ENCODE measurements at places on chromosomes 16 and 17.
A peak's percentile ranks its signal among the peaks of the same experiment; 100 is the strongest.

DNA sequence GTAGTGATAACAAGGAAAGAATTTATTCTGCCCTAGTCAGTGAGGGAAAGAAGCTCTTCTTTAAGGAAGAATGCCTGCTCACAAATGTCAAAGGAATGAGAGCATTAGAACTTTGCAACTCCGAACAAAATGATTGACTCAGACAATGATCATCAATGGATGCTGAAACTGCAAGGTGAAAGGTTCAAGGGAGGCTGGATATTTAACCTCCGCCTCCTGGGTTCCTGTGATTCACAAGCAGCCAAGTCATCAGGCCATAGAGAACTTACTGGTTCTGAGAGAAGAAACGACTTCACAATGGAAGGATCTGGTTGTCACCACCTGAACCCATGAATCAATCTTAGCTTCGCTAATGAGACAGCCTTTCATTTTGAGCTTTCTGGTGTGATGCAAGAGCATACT is 16.0 kb upstream of the SCNN1B start:
- DNase-seq, result peak; percentile 75

DNA sequence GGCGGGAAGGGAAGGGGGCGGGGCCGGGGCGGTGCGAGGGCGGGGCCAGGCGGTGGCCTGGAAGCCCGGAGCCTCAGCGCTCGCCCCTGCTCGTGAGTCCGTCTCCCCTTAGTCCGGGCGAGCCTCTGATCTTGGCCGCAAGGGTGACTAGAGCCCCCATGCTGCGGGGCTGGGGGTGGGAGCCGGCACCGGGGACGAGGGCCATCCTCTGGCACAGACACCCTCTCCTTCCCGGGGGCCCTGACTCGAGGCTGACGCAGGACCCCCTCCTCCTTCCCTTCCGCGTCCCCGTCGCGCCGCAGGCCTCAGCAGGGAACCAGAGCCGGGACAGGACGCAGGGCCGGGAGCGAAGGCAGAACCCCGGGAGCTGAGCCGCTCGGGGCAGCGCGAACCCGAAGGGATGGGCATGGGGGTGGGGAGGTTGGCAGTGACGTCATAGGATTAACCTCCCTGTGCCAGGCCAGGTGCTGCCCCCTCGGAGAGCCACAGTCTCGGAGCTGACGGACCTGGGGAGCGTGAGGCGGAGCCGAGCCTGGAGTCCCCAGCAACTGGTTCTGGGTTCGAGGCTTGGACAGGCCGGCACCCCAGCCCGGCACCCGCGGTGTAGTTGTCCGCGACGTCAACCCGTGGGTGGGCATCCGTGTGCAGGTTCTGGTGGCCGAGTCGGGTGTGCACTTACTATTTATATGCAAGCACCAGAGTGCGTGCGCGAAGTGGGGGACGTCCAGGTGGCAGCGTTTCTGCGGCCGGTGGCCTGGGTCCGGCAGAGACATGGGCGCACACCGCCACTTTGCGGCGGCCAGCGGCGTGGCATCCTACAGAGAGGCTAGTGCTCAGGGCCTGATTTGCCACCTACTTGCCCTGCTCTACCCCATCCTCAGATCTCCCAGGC is 503 bp upstream of the PLCD3 start:
- peak; percentile 91 for DNase-seq

GRCh38 chr17:5481451-5481850 is 4.5 kb downstream of the DERL2 start:
- no peak for DNase-seq

DNA sequence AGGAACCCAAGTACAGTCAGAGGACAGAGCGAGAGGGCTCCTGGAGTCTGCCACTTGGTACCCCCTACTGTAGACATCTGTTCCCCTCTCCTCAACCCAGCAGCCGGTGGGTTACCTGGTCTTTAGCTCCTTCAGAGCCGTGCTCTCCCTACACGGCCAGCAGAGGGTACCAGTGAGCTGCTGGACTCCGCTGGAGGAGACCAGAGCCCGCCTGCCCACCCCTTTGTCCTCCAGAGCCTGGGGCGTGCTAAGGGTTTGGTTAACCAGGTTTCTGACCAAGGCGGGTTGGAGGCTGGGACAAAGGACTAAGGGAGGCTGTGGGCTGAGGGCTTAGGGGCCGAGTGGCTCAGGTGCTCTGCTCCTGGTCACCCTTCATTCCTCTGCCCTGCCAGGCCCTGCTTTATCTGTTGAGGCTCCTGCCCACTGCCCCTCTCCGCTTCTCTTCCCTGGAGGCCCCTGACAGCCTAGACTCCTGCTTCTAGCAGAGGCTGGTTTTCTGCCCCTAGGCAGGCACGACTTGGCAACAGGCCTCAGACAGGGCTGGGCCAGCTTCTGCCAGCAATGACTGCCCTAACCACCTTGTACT is 2.7 kb upstream of the HSD11B2 start:
- DNase-seq, result peak; percentile 75

GRCh38 chr16:69607674-69608073 is 41.9 kb downstream of the NFAT5 start:
- DNase-seq, result no peak

DNA sequence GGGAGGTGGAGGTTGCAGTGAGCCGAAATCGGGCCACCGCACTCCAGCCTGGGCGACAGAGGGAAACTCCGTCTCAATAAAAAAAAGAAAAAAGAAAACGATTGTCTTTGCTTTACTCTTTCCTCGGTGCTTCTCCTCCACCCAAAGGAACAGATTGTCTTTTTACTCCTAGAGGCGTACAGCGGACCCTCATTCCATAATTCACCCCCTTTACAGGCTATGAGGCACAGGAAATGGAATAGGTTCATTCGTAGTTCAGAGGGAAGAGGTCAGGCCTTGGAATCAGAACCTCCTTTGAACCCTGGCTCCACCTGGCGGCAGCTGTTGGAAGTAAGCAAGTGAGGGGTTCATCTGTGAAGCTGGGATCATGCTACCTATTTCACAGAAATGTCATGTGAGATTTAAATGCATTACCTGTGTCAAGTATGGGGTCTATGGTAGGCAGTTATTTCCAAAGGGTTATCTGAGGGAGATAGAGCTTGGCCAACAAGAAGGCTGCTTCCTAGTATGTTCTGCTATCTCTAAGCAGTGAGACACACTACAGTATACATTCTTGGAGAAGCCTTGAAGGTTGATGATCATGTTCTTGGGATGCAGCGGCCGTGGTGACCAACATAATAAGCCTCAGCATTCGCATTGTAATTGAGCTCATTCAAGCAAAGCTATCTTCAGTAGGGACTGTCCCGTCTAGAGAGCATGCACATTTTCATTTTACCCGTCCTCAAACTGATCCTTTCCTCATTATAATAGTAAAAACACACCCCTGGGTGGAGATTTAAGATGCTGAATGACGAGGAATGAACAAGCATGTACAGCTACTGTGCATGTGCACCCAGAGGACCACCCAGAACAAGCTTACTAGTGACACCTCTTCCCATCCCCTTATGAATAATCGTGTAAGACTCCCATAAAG is 18.7 kb upstream of the ZNF689 start:
- peak; percentile 84 for DNase-seq

GRCh38 chr17:48751172-48751571 is 22.6 kb upstream of the HOXB13 start:
- no peak for DNase-seq

- peak; percentile 82 for DNase-seq
Observed at GRCh38 chr16:82995924-82996441, 369.2 kb downstream of the CDH13 start.

DNA sequence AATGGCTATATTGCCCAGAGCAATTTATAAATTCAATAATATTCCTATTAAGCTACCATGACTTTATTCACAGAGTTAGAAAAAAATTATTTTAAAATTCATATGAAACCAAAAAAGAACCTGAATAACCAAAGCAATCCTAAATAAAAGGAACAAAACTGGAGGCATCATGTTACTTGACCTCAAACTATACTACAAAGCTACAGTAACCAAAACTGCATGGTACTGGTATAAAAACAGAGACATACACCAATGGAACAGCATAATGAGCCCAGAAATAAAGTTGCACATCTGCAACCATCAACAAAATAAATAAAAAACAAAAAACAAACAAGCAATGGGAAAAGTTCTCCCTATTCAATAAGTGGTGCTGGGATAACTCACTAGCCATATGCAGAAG is 203.2 kb downstream of the RGS9 start:
- no peak for DNase-seq

DNA sequence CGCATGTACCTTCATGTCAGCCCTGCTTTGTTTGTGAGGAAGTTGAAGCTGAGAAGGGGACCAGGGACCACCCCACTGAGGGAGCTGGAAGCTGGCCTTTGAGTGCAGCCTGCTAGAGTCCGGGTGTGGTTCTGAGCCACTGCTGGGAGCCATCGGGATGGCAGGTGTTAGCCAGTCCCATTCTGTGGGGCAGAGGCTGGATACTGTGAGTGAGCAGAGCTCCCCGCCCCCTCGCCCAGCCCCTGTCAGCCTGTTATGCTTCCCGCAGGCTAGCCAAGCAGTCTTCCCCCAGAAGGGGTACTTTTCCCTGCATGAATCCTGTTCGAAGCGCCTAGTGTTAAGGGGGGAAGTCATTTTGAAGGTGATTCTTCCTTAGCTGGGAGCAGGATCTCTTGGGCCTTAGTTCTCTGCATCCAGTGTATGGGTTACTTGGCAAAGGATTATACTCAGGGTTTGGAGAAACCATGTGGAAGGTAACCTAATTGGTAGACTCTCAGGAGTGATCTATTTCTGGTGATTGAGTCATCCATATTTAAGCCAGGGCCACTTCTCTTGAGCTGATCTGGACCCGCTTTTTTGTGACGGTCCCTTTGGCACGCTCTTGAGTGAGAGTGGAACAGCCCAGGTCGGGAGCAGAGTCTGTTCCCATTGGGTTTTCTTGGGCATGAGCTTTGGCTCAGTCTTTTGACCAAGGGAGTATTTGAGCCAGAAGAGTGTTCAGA is 23.8 kb downstream of the AKAP1 start:
- DNase-seq, result no peak

All from ELR (cell line).